ENCODE measurements at places on chromosomes 12 and 14.
A peak's percentile ranks its signal among the peaks of the same experiment; 100 is the strongest.

DNA sequence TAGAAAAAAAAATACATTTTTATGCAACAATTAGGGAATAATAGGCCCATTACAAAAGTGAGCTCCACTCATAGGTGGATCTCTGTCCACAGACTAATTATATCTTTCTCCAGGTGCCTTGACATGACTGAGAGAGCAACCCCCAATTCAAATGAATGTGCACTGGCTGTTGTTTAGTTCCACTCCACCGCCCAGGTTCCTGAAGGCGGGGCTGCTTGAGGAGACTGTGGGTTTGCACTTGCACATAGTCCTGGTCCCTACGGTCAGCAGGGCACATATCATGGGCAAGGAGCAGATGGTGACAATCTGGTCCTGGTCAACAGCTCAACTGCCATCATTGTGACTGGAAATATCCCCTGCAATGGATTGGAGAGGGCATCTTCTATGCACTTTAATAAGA is 195.6 kb upstream of the PWP1 start:
- no peak for DNase-seq

DNA sequence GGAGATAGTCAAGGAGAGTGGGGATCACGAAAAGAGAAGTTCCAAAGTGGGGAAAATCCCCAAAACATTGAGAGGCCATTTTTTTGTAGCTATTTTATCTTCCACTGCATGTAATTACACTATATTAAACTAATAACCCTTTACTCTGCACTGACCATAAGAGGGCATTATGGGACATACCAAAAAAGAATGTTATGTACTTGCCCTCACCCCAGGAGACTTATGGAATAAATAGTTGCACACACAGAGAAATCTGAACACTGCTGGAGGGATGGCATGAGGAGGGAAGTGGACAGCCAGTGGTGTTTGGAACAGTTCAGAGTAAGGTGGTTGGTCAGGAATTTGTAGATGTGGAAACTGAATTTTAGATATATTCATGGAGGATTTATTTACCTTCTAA is 422.9 kb downstream of the SNAPC1 start:
- no peak for DNase-seq

- no peak for DNase-seq
Measured at GRCh38 chr14:100440758-100441203, 117.6 kb downstream of the SLC25A47 start.

DNA sequence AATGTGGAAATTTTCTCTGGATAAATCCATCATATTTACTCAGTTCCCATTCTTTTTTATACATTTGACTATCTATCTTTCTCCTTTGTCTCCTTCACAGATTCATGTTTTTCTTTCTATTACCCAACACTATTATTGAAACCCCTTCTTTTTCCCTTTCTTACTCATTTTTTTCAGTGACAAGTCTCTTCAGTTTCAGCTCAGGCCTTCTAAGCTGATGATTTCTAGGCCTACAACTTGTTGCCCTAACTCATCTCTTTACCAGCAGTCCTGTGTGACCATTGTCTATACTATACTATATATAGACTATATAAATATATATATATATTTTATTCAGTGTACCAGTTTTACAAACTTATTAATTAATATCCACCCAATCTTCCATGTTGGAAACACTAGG is 31.8 kb downstream of the SLC16A7 start:
- no peak for DNase-seq

DNA sequence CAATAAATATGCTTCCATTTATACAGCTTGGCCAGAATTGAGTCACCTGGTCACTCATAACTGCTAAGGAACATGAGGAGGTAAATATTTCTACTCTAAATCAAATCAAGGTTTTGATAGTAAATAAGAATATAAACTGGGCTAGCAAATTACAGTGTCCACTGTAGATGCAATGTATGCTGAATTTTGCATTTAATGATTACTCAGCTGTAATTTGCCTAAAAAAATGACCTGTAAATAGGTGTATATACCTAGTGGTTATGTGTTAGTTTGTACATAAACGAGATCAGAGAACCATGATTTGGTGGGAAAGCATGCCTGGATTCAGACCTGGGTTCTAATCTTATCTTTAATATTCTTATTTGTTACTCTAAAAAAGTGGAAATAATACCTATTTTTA is 76.6 kb upstream of the CNTN1 start:
- no peak for DNase-seq

DNA sequence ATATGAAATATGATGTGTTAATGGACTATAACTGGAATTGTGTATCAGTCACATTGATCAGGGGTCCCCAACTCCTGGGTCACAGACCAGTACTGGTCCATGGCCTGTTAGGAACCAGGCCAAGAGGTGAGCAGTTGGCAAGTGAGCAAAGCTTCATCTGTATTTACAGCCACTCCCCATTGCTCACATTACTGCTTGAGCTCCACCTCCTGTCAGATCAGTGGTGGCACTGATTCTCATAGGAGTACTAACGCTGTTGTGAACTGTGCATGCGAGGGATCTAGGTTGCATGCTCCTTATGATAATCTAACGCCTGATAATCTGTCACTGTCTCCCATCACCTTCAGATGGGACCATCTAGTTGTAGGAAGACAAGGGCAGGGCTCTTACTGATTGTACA is 72.3 kb downstream of the CDK17 start:
- DNase-seq = no peak

DNA sequence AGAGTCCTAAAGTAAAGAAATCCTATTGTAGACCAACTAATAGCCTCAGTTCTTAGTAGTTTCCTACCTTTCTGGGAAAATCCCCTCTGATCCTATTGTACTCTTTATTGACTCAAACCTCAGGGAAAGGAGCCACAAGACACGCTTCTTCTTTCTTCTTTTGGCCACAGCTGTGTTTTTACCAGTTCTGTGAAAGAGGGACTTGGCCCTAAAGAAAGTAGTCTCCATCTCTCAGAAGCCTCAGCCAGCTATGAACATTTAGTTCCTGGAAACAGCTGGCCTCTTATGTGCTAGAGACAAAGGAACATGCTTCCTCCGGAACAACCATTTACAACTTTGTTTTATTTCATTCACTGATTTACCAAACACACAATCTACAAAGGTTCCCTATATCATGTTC is 66.1 kb upstream of the ARID2 start:
- DNase-seq = no peak

- DNase-seq = peak; percentile 72
Measured at GRCh38 chr12:124646385-124647230, 79.2 kb upstream of the NCOR2 start.

DNA sequence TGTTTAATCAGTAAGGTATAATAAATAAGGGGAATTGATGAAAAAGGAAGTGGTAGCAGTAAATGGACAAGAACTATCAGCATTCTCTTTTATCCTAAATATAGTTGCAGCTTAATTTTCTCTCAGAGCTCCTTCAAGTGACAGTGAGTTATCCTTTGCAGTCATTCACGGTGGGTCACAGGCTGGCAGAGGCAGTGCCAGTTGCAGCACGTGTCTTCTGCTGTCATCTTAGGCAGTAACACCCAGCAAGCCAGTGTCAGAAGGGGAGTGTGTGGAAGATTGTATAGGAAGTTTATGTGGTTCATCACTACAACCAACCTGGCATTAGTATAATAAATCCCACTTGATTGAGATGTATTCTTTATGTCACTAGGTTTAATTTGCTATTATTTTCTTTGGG is 170.0 kb downstream of the CCDC91 start:
- DNase-seq = no peak

DNA sequence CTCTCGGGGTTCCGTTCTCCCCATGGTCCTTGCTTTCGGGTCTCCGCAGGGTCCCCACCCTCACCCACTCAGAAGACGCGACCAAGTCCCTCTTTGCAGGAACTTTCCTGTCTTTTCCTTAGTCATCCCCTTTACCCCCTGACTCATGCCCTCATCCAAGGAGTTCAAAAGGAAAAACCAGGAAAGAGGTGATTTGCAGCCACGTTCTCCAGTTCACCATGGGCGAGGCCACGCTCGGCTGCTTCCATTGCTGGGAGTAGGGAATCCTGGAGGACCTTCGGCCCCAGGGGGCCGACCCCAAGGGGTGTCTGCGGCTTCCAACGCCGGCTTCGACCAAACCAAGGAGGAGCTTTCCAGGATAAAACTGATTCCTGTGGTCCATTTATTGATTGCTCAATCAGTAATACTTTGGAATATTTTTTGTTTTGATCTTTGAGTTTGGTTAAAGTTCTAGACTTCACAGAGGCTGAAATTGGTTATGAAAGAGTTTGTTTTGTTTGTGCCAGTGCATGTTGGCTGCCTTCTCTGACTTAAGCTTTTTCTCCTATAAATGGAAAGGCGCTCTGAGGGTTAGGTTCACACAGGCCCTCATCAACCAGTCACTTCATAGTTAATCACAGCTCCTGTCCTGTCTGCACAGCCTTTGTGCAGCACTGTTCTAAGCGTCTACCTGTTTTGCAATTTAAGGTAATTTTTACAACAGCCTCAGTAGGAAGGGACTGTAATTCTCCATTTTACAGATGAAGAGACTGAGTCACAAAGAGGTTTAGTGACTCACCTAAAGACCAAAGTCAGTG is 827 bp downstream of the ALDH2 start:
- no peak for DNase-seq

DNA sequence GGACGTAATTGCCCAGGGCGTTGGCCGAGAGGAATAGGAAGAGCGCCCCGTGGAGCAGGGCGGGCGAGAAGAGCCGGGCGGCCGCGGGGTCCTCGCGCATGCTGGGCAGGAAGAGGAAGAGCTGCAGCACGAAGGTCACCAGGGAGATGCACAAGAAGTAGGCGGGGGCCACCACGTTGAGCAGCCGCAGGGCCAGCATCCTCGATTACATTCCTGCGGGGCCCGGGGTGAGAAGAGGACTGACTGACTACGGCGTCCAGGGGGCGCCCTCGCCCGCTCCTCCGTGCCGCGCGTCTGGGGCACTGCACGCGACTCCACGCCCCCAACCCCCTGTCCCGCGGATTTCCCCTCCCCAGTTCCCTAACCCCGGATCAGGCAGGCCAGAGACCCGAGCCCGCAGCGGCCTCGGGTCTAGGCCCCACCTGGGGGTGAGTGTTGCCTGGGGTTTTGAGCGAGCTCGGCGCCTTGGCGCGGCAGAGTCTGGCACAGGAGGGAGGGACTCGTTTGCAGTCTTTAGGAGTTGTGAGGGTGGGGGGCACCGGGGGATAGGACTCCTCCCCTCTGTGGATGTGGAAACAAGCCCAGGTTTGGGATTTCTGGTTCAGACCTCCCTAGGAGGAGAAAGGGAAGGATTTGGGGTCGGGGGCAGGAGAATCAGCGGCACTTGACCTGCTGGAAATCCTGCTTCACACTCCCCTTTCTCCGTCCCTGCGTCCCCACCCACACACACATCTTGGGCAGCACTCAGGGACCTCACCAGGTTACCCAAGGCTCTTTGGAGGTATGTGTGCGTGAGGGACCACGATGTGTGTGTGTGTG is 1.8 kb downstream of the ZDHHC22 start:
- no peak for DNase-seq

GRCh38 chr12:4270016-4270830 is 3.3 kb upstream of the CCND2 start:
- no peak for DNase-seq

GRCh38 chr12:129169928-129170327 is 316.6 kb downstream of the GLT1D1 start:
- no peak for DNase-seq

DNA sequence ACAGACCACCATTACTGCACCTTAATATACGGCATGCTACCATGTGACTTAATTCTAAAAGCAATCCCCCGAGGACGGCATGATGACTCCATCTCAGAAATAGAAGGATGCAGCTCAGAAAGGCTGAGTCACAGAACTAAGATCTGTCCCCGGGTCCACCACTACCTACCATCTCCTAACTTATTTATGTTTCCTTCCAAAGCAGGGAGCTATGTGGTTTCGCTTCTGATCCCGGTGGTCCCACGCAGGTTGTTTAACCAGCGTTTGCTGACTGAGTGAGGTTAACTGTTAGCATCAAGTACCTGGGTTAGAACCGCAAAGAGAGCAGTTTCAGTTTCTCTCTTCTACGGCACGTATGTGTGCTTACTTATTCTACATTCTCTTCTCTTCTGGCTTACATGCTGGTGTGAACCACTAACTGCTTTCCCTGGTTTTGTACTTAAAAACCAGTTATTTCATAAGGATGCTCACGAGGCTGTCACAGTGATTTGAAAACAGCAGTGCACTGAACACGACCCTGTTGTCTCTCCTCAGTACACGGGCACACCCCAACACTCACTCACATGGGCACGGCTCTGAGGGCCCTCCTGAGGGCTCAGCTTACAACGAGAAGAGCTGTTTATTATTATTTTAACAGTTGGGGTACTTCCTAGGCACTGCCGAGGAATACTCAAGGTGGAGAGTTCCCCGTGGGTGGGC is 66.7 kb downstream of the CCDC88C start:
- DNase-seq = no peak

DNA sequence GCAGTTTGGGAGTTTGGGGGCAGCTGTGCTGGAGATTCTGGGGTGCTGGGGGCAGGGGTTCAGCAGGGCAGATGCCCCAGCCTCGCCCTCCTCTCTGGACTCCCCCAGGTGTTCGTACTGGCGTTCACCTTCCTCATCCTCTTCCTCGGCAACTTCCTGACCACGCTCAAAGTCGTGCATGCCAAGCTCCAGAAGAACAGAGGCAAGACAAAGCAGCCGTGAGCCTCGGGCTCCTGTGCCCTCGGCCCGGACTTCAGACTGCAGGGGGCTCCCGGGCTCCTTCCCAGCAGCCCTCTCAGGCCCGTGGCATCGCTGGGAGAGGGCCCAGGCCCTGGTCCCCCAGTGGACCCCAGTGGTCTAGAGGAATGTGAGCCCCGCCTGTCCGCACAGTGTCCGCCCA is 18.0 kb downstream of the RHOF start:
- DNase-seq = no peak

DNA sequence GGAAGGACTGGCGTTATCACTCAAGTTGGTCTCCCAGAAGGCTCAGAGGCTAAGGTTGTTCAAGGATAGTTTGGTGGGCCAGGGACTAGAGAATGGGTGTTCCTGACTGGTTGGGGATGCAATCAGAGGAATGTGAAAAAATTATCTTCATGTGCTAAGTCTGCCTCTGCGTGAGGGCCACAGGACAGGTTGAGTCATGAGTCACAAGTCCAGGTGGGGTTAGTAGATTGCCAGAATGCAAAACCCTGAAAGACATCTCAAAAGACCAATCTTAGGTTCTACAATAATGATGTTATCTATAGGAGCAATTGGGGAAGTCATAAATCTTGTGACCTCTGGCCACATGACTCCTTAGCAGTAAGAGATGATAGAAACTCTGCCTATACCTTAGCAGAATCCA is 220.1 kb upstream of the EEA1 start:
- DNase-seq = no peak

DNA sequence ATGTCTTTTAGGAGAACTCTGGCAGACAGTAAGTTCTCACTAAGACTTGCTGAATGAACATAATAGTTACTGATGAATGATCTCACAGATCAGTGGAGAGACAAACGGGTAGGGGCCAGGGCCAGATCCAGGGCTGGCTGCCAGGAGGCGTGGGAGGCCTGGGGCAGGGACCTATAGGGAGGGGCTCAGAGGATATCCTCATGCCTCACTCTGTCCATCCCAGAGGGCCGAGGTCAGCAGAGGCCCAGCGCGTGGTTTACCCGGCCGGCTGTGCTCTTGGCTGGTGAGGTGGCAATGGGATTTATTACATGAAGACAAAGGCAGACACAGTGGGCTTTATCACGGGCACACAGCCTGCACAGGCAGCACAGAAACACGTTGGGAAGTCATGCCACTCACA is 85.4 kb downstream of the CHGA start:
- DNase-seq = peak; percentile 66

- DNase-seq = no peak
Measured at GRCh38 chr14:59920378-59920683, 387 bp downstream of the LRRC9 start.

GRCh38 chr12:53867216-53868012 is 71.2 kb upstream of the HOXC13 start:
- no peak for DNase-seq
